Activated T-cell treated with anti-CD3 and anti-CD28 coated beads for 24 hours (primary cell): ENCODE measurements at places on chromosomes 3 and 15.

- no peak for DNase-seq
Observed at GRCh38 chr3:150306083-150306482, 102.0 kb upstream of the TSC22D2 start.

DNA sequence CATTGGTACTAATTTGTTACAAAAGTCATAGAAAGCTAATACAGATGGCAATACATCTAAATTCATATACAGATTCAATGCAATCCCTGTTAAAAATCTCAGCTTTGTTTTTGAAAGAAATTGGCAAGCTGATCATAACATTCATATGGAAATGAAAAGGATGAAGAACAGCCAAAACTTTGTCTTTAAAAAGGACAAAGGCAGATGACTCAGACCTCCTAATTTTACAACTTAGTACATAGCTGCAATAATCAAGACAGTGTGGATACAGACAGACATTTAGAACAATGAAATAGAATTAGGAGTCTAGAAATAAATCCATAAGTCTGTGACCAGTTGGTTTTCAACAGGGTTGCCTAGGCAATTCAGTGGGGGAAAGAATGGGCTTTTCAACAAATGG, 63.3 kb downstream of the AQP9 start:
- no peak for DNase-seq

DNA sequence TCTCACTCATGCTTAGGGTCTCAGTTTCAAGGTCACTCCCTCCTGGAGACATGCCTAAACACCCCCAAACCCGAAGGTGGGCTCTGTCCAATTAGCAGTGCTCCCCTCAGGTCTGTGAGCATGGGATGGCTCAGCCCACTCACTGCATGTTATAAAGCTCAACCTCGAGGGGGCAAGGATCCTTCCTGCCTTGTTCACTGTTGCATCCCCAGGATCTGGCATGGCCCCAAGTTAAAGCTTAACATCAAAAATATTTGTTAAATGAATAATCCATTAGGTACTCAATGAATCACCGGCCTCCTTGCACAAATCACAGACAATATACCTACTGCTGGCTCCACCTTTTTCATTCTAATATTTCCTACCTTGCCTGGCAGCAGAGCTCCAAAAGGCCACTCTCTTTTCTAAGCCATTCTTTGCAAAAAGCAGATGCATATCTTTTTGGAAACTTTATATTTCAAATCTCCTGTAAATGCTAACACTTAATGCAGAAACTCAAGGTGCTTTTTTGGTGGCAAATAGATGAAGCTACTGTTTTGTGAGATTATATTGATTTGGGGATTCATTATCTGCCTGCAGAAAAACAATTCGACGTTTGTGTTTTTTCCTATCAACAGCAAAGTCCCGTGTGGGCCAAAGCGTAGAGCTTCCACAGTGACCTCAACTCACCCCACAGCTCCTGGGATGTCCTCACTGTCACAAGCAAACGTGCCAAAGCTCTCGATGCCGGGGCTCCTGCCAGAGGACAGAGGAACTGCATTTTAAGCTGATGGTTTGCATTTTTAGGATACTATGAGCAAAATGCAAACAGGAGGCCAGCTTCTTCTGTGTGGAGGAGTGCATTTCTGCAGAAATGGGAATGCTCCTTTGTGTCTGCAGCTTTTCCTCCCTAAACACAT, 35.4 kb downstream of the PCOLCE2 start:
- no peak for DNase-seq

GRCh38 chr3:185089751-185090150, 63.1 kb downstream of the C3orf70 start:
- no peak for DNase-seq

DNA sequence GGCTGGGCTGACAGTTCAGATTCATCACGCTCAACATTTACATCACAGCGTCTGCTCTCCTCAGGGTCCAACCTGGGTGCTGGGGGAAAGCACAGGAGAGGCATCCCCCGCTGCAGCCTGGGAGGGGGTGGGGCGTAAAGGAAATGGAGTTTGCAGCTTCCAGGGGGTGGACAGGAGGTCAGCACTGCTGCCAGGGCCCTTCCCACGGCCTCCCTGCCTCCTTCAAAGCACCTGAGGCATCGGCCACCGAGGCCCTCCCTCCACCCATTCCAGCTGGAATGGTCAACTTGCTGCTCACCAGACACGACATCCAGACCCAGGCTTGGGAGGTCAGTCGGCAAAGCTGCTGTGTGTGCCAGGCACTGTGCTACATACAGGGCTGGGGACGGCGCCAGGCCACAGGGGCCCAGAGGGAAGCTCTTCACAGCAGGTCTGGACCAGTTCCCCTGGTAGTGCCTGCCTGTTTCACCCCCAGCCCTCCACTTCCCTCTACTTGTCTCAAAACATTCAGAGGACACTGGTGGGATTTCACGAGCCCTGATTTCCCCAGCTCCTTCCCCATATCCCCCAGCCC, 120.7 kb downstream of the ANP32A start:
- DNase-seq = no peak

- DNase-seq = no peak
Observed at GRCh38 chr3:2934541-2934940, 175.6 kb downstream of the IL5RA start.

DNA sequence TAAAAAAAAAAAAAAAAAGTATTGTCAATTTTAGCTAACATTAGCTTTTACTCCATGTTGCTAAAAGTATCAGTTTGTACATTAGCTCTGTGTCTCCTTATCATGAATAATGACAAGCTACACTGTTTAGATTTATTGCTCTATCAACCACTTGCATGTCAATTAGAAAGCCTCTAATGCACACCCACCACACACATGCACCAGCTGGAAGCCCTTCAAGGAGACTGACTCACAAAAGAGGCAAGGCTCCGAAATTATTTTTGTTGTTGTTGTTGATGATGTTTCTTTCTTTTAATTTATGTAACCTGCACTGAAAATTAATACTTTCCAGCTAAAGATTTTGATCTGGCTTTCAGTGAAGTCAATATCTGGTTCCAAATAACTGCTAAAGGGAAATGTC, 71.5 kb downstream of the ETFA start:
- DNase-seq = no peak

DNA sequence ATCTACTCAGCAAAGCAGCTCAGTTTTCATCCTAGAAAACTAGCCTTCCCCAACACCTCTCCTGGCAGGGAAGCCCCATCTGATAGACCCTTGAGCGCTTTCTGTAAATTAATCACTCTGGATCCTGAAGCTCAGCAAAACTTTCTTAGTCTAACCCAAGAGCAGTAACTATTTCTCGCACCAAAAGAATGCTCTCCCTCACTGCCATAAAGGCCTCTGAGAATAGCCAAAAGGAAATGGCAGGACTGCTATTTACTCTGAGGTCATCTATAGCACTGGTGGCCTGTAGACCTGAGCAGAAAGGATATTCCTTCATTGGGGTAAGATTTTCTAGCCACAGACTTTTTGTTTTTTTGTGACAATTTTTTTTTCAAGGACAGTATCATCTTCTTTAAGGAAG, 345.8 kb upstream of the ADAMTS9 start:
- no peak for DNase-seq

- no peak for DNase-seq
Observed at GRCh38 chr3:67828486-67829010, 174.1 kb upstream of the SUCLG2 start.

GRCh38 chr3:19146685-19147650, 1.3 kb upstream of the KCNH8 start:
- DNase-seq = peak; percentile 32

DNA sequence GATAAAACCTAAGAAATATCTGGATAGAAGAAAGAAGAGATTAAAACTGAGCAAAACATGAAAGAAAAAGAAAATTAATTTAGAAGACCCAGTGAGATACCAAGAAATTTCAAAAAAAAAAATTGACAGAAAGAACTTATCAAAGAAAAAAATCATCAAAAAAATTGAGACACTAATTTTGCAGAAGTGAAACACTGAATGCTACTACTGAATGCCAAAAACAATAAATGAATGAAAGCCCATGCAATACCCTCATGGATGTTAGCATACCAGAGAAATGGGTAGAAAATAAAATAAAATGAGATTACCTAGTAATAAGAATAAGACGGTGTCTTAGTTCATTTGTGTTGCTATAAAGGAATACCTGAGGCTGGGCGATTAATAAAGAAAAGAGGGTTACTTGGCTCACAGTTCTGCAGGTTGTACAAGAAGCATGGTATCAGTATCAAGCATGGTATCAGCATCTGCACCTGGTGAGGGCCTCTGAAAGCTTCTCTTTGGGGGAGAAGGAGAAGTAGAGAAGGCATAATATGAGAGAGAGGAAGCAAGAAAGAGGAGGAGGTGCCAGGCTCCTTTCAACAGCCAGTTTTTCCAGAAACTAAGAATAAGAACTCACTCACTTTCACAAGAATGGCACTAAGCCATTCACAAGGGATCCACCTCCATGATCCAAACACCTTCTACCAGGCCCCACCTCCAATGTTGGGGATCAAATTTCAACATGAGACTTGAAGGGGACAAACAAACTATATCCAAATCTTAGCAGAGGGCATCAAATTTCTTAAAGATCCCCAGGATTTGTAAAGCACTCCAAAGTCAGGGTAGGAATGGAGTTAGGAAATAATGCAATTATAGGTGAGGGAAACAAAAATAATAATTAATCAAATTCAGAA, 73.2 kb downstream of the BTLA start:
- no peak for DNase-seq

DNA sequence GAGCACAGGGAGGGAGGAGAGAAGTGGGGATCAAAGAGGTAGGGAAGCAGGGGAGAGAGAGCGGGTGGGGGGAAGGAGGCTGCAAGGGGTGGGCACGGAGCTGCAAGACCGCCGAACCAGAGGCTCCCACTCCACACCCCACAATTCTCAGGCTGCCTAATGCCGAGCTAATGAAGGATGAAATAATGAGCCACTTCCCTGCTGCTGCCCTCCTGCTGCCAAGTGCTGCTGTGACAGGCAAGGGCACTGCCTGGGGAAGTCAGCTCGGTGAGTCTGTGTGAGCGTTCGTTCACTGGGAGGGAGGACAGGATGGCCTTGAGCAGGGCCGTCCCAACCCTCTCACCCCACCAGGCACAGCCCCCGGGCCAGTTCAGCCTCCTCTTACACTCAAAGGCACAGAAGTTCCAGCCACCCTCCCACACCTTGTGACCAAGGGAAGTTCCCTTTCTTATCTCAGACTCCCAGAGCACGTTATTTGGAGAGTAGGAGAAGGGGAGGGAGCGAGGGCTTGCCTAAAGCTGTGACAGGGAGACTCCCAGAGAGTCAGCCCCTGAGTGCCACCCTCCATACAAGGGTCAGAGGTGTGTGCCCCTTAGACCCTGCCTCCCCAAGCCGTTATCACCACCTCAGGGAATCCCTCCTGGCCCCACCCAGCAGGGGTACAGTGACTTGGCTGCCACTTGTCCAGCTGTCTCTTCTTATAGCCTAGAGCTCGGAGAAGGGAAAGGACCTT, 12.4 kb downstream of the GLYCTK start:
- no peak for DNase-seq

DNA sequence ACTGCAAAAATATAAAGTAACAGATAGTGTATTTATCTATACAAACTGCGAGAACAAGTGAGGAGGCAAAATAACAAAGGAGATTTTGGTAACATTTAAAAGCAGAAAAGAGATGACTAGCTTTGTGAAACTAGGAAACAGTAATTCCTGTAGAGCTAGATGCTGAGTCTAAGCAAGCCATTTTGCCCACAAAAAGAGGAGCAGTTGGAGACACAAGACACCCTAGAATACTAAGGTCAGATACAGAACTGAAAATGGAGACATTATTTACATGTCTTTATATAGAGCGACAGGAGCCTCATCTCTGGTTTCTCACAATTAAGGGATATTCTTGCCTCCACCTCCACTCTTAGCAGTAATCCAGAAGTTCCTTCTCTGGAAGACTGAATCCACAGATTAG, 732.4 kb upstream of the GBE1 start:
- no peak for DNase-seq

DNA sequence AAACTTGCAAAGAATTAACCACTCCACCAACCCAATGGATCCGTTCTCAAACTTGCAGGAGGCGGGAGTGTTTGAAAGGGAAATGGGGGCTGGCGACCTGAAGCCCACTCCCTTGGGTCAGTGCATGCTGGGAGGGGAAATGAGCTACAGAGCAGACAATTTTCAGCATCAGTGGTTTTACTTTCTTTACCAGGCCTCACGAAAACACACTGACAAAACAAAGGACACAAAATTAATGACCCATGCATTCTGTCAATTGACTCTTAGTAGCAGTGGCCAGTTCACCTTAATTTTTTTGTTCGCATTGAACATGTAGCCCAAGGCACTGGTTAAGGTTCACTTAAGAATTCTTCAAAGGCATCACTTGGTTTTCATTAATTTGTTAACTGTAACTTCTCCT, 413.5 kb downstream of the MECOM start:
- DNase-seq = no peak

DNA sequence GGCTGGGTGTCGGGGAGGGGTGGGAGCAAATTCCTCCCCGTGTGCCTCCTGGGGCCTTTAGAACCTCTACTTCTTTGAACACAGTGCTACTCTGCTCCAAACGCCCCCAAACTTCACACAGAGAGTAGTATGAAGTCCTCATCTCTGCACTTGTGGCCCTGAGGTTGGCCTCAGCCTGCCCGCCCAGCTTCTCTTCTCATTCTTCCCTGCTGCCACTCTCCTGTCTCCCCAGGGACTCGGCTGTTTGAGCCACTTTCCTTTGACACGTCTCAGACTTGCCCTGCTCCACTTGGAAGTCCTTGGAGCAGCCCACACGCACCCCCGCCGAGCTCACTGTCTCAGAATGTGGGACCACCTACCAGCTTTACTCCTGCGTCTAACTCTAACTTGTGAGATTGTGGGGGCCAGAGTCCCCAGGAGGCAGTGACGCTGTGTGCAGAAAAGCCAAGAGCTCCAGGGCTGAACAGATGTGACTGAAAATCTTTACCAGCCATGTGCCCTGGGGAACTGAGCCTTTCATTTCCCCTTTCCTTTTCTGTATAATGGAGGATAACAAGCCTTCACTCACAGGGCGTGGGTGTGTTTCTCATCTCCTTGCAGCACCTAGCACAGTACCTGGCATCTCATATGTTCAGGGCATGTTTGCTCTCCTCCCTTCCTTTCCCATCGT, 233.6 kb upstream of the CTDSPL start:
- no peak for DNase-seq

- DNase-seq = no peak
Observed at GRCh38 chr3:108296239-108296638, at the start of gene HHLA2. TSS of gene HHLA2 (plus strand) at chr3:108296548. CDS start at chr3:108351814, 55,266 bp downstream.

DNA sequence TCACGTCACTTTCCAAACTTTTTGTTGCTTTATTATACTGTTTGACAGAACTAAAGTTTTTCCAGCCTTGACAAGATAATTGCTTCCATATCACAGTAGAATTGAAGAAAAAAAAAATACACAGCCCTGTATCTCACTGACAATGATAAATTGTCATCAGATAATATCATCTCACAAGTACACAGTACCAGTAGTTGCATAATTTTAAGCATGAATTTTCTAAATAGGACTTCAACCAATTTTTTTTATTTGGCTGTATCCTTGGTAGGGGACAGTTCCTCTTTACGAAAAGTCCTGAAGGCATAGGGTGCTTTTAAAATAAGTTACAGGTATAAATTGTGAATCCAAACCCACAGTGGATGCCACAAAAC, 230.7 kb downstream of the ATP8B4 start:
- no peak for DNase-seq

GRCh38 chr3:99909714-99910495, 92.2 kb downstream of the CMSS1 start:
- no peak for DNase-seq

GRCh38 chr3:184598574-184598927, 37.0 kb downstream of the EPHB3 start:
- DNase-seq = no peak

- DNase-seq = no peak
Observed at GRCh38 chr3:72368331-72368975, 479.8 kb downstream of the SHQ1 start.

- no peak for DNase-seq
Observed at GRCh38 chr15:41927536-41927935, 33.7 kb upstream of the SPTBN5 start.

GRCh38 chr3:28039234-28039633, 202.2 kb upstream of the CMC1 start:
- no peak for DNase-seq
